ENCODE measurements at places on chromosomes 12 and 14.

GRCh38 chr12:72077111-72077820, 138.6 kb downstream of the TPH2 start:
- DNase-seq: no peak

- peak; percentile 35 for DNase-seq
Observed at GRCh38 chr14:101595887-101596721, 34.8 kb downstream of the DIO3 start.

GRCh38 chr14:29425705-29426482, 501.8 kb downstream of the PRKD1 start:
- no peak for DNase-seq

DNA sequence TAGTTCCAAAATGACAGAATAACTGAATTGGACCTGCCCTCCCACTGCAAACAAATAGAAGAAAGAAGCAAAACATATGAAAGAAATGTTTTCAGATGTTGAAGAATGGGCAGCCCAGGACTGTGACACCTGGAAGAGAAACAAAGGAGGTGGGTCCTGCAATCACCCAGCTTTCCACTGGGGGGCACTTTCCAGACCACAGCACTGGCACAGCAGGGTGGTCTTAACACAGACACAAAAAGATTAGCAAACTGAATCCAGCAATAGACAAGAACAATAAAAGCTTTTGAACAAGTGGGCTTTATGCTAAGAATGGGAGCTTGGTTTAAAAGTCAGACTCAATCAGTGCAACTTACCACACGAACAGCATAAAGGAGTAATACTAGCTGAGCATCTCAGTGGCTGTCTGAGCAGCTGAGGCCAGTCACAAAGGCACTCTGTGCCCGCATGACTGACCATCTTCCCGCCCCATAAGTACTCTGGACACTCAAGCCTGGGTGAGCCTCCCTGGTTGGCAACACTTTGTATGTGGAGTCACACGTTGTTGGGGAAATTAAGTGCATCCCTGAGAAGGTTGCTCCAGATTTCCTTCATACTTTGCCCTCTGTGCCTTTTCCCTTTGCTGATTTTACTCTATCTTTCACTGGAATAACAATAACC, 27.7 kb downstream of the JKAMP start:
- no peak for DNase-seq

GRCh38 chr14:74859757-74860552, 16.0 kb downstream of the PROX2 start:
- DNase-seq: no peak

DNA sequence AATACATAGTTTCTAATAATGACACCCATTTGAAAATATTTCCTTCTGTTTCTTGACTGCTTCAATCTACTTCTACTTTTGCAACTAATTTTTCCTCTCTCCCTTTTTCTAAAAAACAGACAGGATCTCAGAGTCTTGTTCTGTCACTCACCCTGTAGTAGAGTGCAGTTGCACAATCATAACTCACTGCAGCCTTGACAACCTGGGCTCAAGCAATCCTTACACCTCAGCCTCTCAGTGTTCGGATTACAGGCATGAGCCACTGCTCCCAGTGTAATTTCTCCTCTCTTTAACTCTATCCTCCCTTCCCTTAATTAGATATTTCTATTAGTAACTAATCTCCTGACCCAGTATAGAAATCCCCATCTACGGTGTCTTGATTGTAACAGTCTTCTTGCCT, 45.4 kb downstream of the SENP1 start:
- DNase-seq: no peak

DNA sequence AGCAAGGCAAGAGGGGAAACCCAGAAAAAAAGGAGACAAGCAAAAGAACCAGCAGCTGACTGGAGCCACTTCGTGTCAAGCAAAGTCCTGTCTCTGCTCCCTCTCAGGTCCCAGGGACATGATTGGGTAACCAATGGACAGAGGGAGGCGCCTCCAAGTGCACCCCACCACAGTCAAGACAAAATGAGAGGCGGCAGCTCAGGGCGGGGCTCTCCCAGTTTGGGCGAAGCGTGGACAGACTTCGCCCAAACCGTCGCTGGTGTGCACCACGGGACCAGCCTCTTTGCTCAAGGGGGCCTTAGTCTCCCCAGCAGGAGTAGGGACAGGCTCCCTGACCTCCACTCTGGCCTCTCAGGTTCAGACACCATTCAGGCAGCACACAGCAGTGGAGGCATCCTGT, 1.5 kb upstream of the BEGAIN start:
- DNase-seq: no peak
